Renal cortical epithelial cell (primary cell): ENCODE measurements at places on chromosomes 7 and 10. TPM values are rescaled to one million over a fixed set of nuclear protein-coding genes. Genes with fewer than 3 reads are reported as not detected.

DNA sequence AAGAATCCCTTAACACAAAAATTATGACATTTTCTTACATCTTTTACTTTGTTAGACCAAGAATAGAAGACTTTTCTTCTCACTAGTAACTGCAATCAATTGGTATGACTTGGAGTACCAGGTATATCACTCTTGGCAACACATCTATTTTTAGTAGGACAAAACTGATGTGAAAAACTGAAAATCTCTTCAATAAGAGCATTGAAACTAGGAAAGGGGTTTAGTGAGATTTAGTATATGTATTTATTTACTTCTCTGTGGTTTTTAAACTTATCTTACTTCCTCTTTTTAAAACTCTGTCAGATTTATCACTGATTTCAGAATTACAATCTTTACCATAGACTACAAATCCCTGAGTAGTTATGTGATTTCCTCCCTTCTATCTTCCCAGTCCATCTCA, 366.2 kb downstream of the PCDH15 start:
- DNase-seq = no peak

- no peak for DNase-seq
Observed at GRCh38 chr7:110940756-110941155, 150.2 kb upstream of the LRRN3 start.

GRCh38 chr10:73253225-73253555, 746 bp upstream of the MRPS16 start:
- DNase-seq = no peak

GRCh38 chr7:131555552-131556052, 826 bp downstream of the PODXL start:
- no peak for DNase-seq

DNA sequence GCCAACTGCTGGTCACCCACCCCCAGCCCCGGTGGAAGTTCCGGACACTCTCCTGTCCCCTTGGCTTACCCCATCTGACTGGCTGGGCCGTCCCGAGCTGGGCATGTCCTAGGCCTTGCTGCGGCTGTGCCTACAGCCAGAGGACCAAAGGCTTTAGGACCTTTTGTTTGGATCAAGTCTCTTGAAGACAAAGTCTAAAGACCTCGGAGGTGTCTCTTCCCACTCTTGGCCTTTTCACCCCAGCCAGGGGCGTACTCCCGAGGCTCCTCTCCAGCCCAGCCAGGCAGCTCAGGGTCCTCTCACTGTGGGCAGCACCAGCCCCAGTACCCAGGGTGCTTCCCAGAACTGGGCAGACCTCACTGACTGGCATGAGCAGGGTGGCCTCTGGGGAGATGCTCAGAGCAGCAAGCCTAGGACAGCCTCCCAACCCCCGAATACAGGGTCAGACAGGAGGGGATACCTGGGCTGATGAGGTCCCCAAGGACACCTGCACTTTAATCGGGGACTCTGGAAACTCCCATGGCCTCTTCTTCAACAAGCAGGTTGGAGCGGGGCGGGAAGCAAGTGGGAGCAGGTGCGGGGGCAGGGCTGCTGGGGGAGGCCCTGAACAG, 2.7 kb upstream of the PWWP2B start:
- no peak for DNase-seq

GRCh38 chr7:105665684-105666083, 84.4 kb upstream of the EFCAB10 start:
- no peak for DNase-seq

- no peak for DNase-seq
Observed at GRCh38 chr7:28745351-28745750, 212.8 kb downstream of the TRIL start.

- DNase-seq = no peak
Observed at GRCh38 chr7:96198047-96198636, 123.8 kb downstream of the SLC25A13 start.

DNA sequence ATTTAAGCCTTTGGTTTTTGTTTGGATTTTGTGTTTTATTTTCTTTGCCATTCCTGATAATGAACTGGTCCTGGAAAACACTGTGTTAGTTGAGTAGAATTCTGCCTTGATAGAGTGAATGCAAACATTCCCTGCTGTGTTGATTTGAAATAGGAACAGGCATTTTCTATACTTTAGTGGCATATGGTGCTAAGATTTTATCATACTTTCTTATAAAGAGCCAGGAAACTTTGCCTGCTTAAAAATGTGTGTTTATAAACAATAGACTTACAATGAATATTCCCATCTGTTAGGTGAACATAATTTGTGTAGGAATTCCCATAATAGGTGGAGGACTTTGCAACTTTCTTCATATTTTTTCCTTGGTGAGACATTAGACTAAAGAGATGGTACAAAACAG, 333.3 kb downstream of the SDK1 start:
- DNase-seq = no peak

DNA sequence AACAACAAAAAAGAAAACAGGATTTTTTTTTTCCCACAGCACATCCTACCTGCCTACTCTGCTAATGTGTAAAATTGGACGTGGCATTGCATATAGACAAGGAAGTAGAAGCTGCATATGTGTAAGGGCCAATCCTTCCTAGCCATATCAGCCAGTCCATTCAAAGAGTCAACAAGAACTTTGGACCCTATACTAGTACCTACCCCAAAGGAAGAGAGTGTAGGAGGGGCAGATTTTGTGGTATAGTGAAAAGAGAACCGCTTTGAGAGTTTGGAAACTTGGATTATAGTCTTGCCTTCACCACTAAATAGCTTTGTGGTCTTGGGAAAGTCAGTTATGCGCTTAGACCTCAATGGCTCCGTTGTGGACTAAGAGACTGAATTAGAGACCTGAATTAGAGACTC, 12.1 kb upstream of the MCU start:
- no peak for DNase-seq

GRCh38 chr7:133836666-133837065, 290.5 kb upstream of the LRGUK start:
- no peak for DNase-seq

GRCh38 chr10:64546073-64546472, 1024.9 kb downstream of the REEP3 start:
- no peak for DNase-seq

DNA sequence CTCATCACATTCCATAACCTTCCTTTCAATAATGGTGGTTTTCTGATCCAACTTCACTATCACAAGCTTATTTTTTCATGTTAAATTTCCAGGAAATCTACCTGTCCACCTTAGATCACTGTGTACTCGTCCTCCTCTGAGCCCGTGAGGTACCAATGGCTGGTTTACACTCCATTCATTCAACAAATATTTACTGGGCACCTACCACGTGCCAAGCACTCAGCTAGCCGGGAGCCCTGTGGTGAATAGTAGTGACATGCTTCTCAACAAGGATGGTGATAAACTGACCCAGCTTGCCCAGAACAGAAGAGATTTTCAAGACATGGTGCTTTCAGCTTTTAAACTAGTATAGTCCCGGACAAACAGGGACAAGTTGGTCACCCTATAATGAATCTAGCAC, 98.2 kb downstream of the FAM204A start:
- no peak for DNase-seq

DNA sequence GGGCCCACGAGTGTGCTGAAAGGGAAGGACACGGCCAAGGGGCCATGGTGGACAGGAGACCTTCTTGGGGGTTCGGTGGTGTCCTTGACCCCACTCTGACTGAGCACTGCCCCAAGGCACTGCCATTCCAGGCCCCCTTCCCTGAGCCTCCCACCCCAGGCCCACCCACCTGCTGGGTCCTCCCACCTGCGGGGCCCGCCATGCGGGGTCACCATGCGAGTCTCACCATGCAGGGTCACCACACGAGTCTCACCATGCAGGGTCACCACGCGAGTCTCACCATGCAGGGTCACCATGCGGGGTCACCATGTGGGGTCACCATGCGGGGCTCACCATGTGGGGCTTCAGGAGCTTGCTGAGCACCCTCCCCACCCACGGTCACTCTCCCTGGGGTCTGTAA, 76.3 kb downstream of the LHPP start:
- no peak for DNase-seq

The TACR2 gene
- 0.05 TPM in 1 of 2 replicates, not detected in the other for total RNA-seq

The LOXL4 gene
- 20.1 and 24.3 TPM in 2 replicates for total RNA-seq

The DRGX gene
- total RNA-seq = not detected in 2 replicates

The NODAL gene
- total RNA-seq = not detected in 2 replicates

The SFTPA1 gene
- not detected in 2 replicates for total RNA-seq
